ENCODE measurements at places on chromosomes 6 and 20.

- no peak for DNase-seq
These were observed 153.0 kb downstream of the SOBP start for GRCh38 chr6:107642861-107643328.

- no peak for DNase-seq
These were observed 25.9 kb downstream of the PPARD start for GRCh38 chr6:35368038-35368887.

- no peak for DNase-seq
These were observed 9.1 kb upstream of the ZNFX1 start for GRCh38 chr20:49286689-49287551.

GRCh38 chr6:15922510-15923250 lies 206.2 kb upstream of the MYLIP start:
- DNase-seq, result no peak

GRCh38 chr6:165106261-165106660 lies 203.1 kb downstream of the C6orf118 start:
- no peak for DNase-seq

GRCh38 chr20:63854766-63855362 lies 6.4 kb upstream of the ABHD16B start:
- DNase-seq, result no peak

DNA sequence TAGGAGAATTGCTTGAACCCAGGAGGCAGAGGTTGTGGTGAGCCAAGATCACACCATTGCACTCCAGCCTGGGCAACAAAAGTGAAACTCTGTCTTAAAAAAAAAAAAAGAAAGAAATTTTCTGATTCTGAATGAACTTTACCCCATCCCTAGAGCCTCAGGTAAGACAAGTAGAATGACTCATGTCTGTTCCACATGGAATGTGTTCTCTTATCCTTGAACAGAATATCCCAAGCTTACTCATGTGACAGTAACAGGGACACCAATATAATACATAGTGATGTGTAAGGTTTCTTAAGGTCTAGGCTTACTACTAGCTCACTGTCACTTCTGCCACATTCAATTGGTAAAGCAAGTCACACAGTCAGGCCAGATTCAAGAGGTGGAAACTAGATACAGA lies 219.6 kb upstream of the BTBD3 start:
- no peak for DNase-seq

GRCh38 chr20:44208165-44208564 lies 2.4 kb downstream of the OSER1 start:
- DNase-seq, result no peak

- no peak for DNase-seq
These were observed 237.1 kb downstream of the TBC1D7 start for GRCh38 chr6:13091192-13091591.

DNA sequence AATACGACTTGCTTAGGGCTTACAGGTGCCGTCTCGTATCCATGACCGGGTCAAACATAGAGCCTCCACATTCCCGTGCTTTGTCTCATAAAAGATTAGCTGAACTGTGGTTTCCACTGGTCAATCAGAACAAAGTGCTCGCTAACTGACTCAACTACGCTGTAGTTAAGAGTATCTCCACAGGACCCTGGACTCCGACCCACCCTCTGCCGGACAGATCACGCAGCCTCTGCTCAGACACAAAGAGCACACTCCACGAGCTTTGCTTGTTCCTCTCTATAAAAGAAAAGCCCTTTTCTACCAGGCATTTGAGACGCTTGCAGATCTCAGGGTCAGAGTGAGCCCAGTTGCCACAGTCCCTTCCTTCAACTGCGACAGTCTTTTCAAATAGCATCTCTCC lies 298.7 kb upstream of the CDH4 start:
- DNase-seq, result no peak

DNA sequence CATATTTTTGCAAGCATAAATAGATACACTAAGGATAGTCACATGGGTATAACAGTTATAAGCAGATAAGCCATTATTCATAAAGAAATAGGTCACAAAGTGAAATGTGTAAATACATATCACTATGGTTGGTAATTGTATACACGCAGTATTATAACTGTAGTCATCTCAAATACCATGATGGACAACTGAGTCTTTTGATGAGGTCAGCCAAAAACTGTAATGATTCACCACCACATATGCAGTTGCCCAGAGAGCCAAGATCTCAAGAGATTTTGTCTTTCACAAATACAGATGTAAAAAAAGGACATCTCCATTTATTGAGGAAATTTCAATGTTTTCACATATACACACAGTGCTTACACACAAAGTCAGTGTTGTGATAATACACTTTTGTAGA lies 28.3 kb downstream of the ZNF292 start:
- no peak for DNase-seq

- DNase-seq, result no peak
These were observed 71.4 kb upstream of the PRSS16 start for GRCh38 chr6:27176096-27176495.

- DNase-seq, result no peak
These were observed 7.7 kb upstream of the AIF1 start for GRCh38 chr6:31607317-31607716.

GRCh38 chr6:10850728-10851127 lies 12.4 kb upstream of the MAK start:
- DNase-seq, result no peak

- DNase-seq, result no peak
These were observed 196.7 kb upstream of the CDH4 start for GRCh38 chr20:61055180-61056010.

GRCh38 chr6:84466511-84466910 lies 239.1 kb upstream of the CEP162 start:
- no peak for DNase-seq

- no peak for DNase-seq
These were observed 133.9 kb downstream of the AGPAT4 start for GRCh38 chr6:161139766-161140553.

GRCh38 chr6:28449056-28449455 lies 5.8 kb upstream of the ZSCAN23 start:
- DNase-seq, result no peak

DNA sequence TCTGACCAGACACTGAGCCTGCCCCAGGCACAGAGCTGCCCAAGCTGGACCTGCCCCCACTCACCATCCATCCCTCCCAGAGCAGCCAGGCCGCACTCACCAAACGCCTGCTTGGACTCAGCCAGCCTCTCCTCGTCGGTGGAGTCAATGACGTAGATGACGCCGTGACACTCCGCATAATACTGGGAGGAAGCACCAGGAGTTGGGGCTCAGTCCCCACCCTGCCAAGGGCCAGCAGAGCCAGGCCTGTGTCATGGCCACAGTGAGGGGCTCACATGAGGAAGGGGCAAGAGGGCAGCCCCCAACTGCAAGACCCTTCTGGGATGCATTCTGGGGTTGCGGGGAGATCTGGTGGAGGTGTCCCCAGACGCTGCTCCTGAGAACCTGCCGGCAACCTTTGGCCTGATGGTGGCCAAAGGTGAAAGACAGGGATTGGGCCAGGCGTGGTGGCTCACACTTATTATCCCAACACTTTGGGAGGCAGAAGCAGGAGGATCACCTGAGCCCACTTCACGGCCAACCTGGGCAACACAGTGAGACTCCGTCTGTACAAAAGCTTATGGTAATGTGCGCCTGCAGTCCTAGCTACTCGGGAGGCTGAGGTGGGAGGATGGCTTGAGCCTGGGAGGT lies 5.6 kb downstream of the ARFRP1 start:
- DNase-seq, result no peak

GRCh38 chr20:35660122-35660937 lies 4.4 kb downstream of the CPNE1 start:
- no peak for DNase-seq

DNA sequence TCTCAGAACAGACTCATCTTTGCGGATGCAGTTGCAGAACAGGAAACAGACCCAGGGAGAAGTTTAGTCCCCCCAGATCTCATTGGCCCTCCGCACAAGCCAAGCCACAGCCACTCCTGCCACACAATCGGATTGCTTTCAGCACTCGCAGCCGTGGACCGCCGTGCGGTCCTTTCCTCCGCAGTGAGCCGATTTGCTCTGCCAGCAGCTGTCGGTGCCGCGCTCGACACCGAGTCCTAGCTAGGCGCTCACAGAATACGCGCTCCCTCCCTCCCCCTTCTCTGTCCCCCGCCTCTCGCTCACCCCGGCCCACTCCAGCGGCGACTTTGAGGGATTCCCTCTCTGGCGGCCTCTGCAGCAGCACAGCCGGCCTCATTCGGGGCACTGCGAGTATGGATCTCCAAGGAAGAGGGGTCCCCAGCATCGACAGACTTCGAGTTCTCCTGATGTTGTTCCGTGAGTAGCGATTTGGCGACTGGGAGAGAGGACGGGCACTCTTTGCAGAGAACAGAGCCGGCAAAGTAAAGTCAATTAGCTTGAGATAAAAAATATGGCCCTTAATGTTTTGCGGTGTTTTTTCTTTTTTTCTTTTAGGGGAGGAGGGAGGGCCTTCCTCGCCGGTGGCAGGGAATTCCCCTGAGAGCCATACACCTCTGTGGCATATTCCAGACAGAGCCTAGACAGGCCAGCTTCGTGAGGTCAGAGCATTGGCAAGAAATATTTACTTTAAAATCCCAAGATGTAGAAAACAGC lies at the start of gene LAMP5:
TSS of gene LAMP5 (plus strand) at position 130 of the 753 bp plus-strand sequence. CDS start at position 393, 263 bp downstream.
- no peak for DNase-seq

GRCh38 chr20:35600993-35601973 lies 14.3 kb upstream of the SPAG4 start:
- DNase-seq, result peak; percentile 49

- DNase-seq, result no peak
These were observed 62.6 kb upstream of the SALL4 start for GRCh38 chr20:51864967-51865366.

DNA sequence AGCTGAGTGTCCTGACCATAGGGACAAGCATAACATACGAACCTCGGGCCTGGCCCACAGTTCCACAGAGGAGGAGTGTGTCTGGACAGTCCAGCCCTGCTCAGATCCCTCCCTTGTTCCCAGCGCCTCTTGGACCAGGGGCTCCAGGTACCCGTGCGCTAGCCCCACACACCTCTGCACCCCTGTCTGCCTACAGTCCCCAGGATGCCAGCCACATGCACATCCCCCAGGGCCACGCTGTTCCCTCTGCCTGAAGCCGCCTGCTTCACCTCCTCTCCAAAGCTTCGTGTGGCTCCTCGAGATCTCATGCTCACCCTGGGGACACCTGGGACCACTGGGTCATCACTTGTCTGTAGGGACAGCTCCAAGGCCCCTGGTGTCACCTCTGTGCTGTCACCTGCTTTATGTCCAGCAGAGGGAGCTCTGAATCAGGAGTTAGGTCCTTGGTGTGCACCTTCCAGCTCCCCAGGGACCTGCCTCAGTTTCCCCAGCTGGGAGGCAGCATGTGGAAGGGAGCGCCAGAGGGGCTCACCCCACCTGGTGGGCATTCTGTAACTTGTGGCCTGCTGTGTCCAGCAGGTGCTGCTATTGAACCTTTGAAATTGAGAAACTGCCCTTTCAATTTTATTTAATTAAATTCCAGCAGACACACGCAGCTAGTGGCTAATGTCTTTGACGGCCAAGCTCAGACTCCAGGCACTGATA lies 7.3 kb upstream of the YTHDF1 start:
- DNase-seq, result peak; percentile 29

- no peak for DNase-seq
These were observed 299.1 kb upstream of the JARID2 start for GRCh38 chr6:14946753-14947152.

DNA sequence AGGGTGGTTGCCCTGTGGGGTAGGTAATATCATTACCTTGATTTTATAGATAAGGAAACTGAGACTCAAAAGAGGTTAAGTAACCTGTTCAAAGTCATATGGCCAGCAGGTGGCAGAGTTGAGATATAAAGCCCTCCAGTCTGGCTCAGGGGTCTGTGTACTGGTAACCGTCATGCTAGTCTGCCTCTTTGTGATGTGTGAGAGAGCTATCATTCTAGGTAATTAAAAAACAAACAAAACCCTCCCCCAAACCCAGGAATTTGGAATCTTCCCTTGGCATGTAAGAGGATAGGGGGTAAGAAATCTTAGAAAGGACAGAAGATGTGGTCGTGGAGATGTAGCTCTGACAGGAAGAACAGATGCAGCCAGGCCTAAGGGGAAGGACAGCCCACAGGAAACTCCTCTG lies 206.0 kb downstream of the CDC5L start:
- DNase-seq, result peak; percentile 43

DNA sequence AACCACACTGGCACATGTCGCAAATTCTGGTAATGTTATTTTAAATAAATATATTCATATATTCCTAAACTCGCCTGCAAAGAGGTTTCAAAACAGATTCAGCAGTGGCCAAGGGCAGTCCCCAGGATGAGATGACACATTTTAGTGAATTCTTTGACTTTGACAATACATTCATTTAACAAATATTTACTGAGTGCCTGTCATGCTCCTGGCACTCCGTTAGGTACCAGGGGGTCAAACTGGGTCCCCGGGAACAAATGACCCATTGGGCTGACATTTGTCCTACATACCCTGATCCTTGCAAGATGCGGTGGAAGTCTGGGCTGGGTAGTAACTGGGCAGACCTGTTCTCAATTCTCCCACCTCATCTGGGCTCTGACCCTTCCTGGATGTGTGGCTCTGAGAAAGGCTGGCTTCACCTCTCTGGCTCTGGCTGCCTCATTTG lies 74.9 kb downstream of the FYN start:
- no peak for DNase-seq

GRCh38 chr6:19083801-19084200 lies 696.7 kb downstream of the RNF144B start:
- DNase-seq, result no peak

DNA sequence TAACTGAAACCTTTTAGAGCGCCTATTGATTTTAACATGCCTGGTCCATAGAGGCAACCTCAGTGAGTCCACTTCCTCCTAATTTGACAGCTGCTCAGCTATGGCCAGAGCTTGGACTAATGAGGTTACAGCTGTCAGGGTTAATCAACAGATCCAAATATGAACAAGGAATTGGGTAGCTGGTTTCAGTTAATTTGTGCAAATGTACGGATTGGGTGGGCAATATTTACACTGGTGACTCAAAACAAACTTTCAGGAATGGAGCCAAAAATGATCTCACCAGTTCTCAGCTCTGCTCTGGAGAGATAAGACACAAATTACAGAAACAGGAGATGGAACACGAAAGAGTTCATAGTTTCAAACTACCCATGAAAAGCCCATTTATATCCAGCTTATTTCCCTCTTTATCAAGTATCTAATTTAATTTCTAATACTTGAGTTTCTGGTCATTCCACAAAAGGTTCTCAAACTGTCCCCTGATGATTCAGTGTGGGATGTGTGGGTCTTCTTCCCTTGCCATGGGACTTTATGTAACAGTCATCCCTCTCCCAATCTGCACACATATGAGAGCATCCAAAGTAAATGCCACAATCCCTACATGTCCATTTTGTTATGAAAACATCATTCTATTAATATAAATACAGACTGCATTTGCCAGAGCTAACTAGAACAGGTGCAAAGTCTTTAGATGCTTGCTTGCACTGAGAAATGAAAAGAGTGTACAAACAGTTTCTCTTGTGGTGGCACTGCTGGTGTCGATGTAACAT lies 149.9 kb downstream of the RPS12 start:
- DNase-seq, result no peak
